Activated CD4-positive, alpha-beta T cell treated with anti-CD3 and anti-CD28 coated beads, Interleukin-2, Interleukin-4, amounts not matched to agents 100 ng/mL and 50 ng/mL, durations not matched to agents 16 hours and 8 hours (primary cell): ENCODE measurements at places on chromosomes 13 and 19.

GRCh38 chr19:50639121-50640112, at the start of gene SYT3:
TSS of gene SYT3 (minus strand) at chr19:50639881. CDS start at chr19:50637411, 2,470 bp downstream.
- peak; percentile 20 for DNase-seq

DNA sequence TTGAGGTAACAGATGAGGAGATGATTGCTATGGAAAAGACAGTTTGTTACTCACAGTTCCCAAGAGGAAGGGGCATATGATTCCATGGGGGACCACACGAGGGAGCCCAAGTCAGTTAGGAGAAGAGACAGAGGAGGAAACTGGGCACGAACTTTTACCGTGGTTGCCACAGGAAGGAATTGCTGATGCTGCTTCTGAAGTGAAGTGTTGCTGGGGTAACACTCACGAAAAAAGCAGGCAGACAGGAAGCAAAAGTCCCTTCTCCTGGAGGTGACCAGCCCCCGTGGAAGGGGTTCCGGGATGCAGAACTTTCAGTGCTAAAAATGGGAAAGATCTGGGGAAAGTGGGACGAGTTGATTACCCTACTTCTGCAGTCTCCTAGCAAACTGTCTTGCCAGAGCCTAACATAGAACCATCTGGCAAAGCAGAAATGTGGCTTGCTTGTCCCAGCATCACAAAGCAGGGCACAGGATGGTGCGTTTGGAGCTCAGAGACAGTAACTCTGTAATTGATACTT, 35.4 kb upstream of the MAP3K10 start:
- peak; percentile 16 for DNase-seq

DNA sequence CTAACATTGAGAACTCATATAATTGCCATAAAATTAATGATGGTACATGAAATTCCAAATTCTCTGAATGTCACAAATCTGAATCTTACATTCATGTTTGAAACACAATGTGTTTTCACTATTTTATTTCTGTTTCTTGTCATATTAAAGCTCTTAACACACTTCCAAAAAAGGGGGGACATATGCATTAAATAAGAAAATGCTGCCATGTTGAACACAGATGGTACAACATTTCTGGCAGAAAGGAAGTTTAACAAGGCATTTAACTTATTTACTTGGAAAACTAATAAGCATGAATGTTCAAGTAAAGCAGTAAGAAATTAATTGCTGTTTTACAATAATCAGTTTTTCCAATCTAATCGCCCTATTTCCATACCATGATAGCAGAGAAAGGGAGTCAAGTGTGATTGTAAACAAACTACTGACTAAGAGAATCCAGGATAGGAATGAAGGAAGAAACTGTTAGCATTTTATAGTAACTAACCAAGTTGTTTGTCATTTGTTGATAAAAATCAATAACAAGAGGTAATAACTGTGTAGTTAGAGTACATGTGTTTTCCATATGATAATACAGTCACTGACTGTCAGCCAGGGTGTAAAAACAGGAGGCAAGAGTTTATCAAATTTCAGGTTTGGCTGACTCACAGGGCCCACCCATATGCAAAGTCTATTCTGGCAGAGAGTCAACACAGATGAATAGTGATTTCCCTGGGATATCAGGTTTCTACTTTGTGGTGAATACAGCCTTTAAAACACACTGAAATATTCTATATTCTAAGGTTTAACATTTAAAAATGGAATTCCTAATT, 5.7 kb upstream of the FOXO1 start:
- DNase-seq: no peak

- DNase-seq: no peak
These were observed 10.6 kb downstream of the GPI start for GRCh38 chr19:34375598-34375997.

DNA sequence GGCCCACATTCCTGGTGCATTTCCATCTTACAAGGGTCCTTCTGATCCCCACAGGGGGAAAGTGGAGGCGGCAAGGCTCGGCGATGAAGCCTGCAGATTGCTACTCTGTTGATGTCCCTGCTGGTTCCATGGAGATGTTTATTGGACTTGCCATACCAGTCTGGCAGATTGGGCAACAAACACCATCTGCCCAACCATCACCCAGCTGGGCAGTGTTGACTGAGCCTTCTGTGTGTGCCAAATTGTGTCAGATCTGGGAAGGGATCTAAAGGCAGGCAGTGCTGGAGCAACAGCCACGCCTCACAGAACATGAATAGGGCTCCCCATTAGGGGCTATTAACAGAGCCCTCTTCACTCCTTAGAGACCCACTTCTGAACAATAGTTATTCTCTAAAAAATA, 35.0 kb downstream of the FLT1 start:
- no peak for DNase-seq

- no peak for DNase-seq
These were observed 63.5 kb downstream of the TUBA3C start for GRCh38 chr13:19117913-19118739.

DNA sequence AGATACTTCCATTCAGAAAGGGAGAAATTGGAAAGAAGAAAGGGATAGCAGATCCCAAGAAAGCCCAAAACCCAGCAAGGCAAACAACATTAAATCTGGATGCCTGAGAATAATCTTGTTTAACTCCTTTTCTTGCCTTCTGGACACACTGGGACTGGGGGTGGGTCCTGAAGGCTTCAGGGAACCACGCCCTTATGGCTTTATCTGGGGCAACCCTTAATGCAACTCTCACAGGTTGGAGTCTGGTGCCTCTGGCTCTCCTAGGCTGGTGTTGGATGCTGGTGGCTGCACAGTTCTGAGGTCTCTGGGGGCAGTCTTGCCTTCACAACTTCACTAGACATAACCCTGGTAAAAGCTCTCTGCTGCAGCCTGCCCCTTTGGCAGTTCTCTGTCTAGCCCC, 27.9 kb downstream of the PAN3 start:
- DNase-seq: no peak

- DNase-seq: no peak
These were observed 31.1 kb downstream of the NFIC start for GRCh38 chr19:3397266-3398022.

DNA sequence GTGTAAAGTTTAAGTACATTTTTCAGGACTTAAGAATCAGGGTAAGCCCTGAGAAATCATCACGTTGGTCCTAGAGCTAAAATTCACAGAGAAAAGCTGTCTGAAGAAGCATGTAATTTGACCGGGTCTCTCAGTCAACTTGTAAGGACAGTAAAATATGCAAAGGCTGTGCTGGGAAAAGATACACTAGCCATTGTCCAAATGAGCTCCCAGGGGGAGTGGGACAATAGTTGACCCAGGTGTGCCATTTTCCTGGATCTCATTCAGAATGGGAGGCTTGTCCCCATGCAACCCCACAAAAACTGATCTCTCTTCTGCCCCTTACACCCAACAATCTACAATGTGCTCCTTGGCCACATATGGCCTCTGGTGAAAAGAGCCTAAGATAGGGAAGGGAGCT, 437.9 kb downstream of the KLF12 start:
- DNase-seq: no peak

GRCh38 chr19:48308631-48309586, 16.4 kb upstream of the EMP3 start:
- no peak for DNase-seq

DNA sequence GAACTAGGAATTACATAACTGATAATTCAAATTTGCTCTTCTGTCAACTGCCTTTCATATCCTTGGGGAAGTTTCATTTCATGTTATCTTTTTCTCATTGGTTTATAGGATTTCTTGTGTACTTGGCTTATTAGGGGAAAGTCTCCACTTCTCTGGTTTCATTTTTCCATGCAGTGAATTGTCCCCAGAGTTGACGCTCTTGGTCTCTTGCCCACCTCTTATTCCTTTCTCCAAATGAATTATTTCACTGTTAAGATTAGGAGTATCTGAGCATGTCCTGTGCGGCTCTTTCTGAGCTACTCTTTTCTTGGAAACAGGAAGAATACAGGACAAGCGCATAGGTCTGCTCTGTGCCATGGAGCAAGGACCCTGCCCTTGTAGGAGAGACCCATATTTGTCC, 104.8 kb downstream of the POSTN start:
- no peak for DNase-seq

DNA sequence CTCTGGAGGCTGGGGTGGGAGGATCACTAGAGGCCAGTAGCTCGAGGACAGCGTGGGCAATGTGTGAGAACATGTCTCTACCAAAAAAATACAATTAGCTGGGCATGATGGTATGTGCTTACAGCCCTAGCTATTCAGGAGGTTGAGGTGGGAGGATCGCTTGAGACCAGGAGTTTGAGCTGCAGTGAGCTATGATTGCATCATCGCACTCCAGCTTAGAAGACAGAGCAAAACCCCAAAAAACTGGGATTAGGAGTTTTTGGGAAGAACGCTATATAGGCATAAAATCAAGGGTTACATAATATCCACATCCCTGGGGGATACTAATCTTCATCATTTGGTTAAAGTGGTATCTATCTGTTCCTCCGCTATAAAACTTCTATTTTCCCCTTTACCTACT, 155.5 kb downstream of the CACNA1A start:
- DNase-seq: no peak
